ENCODE measurements at places on chromosomes 12 and 14.

- DNase-seq: no peak
Observed at GRCh38 chr12:18653465-18653864, 84.3 kb downstream of the PLCZ1 start.

DNA sequence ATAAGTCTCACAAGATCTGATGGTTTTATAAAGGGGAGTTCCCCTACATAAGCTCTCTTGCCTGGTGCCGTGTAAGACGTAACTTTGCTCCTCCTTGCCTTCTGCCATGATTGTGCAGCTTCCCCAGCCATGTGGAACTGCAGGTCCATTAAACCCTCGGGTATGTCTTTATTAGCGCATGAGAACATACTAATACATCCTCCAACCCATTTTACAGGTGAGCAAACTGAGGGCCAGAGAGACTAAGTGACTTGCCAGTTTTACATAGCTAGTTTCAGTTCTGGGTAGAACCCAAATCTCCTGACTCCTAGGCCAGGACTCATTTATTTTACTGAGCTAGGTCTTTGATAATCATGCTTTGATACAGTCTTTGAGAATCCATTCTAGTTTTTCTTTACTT lies 406.9 kb downstream of the RAD51B start:
- DNase-seq: no peak

DNA sequence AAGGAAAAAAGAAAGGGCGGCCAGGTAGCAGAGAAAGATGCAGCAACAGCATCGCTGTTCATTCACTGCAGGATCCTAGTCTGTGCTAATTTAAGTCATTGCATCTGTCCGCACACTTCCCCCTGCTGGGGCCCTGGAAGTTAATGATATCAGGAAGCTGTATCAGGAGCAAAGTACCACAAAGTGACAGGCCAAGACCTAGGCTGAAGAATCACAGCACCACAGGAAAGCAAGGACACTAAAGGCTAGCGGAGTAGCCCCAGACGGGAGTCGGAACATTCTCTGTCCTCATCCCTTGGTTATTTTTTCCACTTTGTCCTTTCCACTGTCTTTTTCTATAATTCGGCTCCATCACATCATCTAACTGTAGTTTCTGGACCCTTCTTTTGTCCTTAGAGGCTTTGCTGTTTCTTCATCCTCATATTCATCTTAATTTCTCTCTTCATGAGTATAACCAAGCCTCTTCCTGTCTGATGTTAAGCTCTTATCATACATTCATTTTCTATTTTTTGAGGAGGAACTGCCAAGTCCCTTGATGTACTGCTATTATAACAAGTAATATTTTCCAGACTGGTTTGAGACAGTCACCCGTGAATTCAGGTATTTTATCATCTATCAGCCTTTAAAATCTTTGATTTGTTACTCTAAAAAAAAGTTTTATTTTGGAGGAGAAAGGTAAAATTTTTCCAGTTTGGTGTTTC lies 28.3 kb downstream of the DUSP16 start:
- DNase-seq: peak; percentile 27

DNA sequence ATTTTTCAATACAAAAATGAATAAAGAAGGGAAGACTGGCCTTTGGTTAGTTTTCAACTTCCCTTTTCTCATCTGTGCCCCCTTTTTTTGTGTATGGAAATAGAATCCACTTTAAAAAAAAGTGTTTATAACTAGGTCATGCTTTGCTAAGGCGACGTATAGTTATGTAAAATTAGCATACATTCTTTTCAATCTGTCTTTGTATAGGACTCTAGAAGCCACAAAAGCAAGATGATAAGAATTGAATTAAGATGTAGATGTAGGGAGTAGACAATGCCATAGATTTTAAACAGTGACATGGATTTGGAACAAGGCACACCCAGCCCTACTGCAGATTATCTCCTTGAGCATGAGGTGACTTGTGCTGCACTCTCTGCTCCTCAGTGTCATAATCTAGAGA lies 354.3 kb downstream of the TMTC2 start:
- DNase-seq: no peak

DNA sequence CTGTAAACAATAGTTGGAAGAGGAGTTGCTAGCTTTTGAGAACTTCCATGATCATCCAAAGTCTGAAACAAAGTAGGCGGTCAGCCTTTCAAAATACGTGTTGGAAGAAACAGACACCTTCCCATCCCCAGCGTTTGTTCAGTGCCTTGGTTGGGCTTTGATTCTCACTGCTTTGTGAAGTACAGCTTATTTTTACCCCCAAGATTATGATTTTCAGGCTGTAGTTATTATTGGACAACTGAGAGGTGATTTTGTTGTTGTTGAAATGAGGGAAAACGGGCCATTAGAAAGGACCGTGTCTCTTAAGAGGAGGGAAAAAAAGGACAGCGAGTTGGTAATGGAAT lies 921 bp upstream of the CEP83 start:
- DNase-seq: no peak

DNA sequence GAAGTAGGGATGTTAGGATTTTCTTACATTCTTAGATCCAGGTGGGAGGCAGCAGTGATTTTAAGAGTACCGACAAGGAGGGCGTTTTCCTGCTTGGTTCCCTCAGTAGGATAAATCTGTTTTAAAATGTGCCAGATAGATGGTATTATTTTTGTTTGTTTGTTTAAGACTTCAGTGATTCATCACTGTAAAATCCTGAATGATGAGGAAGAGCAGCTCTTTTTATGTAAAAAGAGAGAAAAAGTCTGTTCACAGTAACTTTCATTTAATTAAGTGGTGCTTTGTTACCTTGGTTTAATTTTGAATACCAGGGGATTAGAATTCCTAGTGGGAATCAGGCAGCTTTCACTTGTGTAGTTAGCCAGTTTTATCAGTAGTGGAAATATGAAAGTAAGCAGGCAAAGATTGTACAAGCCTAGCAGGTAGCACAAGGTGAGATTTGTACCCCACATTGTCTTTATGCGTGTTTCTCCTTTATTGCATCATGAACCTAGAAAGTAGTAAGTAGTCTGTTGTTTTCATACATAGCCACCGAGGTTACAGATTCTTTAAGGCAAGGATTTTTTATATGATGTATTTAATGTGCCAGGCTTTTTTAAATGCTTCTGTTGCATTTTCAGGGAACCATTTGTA lies 349.6 kb downstream of the CCDC91 start:
- no peak for DNase-seq

GRCh38 chr14:53153702-53154112 lies 584 bp upstream of the DDHD1 start:
- DNase-seq: peak; percentile 11

DNA sequence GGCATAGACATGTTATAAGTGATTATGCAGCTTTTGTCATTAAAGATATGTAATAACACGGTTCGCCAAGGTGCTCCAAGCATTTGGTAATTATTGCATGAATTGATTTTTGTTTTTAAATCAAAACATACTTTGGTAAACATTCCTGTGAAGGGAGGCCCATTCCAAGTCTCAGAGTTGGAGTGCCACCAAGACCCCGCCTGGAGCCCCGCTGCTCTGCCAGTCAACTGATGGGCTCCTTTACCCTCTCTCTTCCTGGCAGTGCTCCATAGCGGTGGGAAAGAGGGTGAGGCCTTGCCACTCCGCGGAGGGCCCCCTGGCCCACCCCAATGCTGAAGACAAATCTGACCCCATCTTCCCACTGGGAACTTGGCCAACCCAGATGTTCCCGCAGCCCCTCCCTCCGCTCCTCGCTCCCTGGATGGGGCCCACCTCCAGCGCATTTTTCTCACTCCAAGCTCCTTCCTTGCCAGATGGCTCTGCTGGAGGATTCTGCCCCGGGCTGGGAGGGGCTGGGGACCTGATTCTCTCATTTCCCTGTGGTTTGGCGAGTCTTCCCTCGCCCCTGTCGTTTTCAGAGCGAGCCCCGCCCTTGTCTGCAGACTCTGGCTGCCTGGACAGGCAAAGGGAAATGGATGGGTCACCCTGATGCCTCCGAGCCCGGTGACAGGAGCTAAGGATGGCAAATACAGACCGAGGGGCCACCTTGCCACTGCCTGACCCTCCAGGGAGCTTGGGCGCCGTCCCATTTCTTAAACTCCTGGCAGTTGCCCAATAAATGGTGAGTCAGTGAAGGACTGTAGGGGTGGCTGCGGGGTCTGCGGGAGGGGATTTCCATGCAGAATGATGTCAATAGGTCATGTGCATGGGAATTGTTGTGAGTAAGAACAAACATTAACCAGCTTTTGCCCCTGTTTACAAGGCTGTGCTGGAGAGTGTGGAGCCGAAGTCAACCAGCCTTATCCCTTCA lies 9.2 kb upstream of the PAPLN start:
- no peak for DNase-seq

DNA sequence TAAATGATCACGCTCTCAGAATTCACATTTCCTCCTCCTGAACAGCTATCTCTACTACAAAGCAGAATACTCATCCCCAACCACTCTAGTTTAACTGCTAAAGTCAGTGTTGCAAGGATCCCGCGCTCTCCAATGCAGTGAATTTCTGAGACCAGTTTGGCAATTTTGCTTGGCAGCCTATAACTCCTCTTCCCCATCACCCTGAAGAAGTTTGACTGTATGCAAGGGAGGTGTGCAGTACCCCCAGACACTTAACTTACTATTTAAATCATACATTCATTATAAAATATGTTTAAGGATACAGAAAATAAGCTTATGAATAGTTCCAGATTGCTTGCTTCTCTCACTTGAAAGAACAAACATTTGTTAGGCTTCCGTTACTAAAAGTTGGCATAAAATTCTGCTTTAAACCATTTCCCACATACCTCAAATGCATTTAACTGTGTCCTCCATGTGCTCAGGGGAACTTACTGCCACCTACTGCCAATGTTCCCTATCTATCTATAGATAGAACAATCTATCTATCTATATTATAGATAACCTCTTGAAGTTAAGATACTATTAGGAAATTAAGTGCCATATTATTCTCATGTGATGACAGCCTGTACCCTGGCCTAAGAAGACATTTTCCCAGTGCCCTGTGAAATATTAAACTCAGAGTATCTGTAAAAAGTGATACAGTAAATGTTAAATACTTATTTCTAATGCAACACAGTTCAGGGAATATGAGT lies 2.4 kb downstream of the LGR5 start:
- no peak for DNase-seq

DNA sequence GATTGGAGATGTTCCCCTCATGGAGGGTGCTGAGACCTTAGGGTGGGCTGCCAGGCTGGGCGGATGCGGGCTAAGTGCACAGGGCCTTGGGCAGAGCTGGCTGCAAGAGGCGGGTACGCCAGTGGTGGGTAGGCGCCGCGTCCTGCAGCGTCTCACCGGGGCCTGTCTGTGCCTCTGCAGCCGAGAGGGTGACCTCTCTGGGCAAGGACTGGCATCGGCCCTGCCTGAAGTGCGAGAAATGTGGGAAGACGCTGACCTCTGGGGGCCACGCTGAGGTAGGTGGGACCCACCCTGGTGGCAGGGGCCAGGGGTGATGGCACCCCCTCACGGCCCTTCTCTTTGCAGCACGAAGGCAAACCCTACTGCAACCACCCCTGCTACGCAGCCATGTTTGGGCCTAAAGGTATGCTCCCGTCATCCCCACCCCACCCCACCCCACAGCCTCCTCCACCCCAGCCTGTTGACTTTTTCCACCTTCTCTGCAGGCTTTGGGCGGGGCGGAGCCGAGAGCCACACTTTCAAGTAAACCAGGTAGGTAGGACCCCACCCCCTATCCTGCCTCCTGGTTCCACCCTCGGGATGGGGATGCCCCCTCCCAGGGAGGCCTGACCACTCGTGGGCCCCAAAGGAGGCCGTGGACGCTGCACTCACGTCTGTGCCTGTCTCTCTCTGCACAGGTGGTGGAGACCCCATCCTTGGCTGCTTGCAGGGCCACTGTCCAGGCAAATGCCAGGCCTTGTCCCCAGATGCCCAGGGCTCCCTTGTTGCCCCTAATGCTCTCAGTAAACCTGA lies 1.5 kb downstream of the CRIP1 start:
- no peak for DNase-seq

GRCh38 chr14:77541905-77542304 lies 43.3 kb upstream of the ISM2 start:
- no peak for DNase-seq

- no peak for DNase-seq
Observed at GRCh38 chr12:102535306-102535705, 54.9 kb upstream of the IGF1 start.

DNA sequence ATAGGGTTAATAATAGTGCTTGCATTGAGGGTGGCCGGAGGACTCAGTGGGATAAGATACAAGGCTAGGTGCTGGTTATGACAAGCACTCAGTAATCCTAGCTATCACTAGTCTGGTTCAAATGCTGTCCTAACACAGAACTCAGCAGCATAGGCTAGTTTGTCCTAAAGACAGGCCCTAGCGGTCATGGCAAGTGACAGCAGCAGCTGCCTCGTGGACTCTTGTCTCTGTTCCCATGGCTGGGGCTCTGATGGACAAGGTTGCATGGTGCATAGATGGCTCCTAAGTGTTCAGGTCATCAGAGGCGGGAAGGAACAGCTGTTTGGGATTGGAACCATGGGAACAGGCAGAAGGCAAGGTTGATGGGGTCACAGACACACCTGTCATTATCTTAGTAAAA lies 42.4 kb upstream of the IGF1 start:
- no peak for DNase-seq

GRCh38 chr12:8553088-8553627 lies 12.5 kb upstream of the CLEC4E start:
- DNase-seq: no peak

- DNase-seq: no peak
Observed at GRCh38 chr12:87274594-87275245, 754.5 kb downstream of the C12orf50 start.

DNA sequence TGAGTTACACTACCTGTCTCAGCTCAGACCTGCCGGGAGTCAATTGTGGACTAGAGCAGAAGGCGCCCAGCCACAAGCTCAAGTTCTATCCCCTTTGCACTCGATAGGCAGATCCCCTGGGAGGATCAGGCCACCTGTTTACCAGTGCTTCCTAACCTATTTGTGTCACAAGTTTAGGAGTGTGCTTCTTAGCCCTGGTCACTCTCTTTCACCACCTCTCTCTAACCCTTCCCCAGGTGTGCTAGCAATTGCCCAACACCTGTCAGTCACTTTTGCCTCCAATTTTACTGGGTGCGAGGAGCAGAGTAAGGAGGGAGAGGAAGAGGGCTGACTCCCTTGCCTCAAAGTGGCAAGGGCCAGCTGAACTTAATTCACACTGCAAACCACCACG lies 745 bp upstream of the NAA30 start:
- DNase-seq: peak; percentile 6

- DNase-seq: no peak
Observed at GRCh38 chr12:133180669-133181068, 626 bp upstream of the ZNF268 start.

DNA sequence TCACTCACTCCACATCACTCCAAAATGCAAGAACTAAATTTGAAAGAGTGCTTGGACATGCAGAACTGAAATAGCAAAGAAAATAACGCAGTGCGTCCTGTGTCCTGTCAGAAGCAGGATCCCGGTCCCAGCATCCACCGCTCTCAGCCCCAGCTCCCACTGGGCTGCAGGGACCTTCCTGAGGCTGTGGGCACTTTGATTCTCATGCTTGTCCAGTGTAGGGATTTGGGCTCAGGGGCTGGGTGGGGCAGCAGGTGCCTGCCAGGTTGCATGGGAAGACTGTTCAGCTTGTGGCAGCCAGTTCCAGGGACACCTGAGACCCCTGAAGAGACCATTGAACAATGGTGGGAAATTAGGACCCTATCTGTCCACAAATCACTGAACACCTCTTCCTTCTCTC lies 140.0 kb upstream of the FKBP4 start:
- no peak for DNase-seq
